ENCODE measurements at places on chromosomes 2 and 18.

GRCh38 chr2:197804758-197805714 is 643 bp downstream of the PLCL1 start:
- peak; percentile 49 for DNase-seq

DNA sequence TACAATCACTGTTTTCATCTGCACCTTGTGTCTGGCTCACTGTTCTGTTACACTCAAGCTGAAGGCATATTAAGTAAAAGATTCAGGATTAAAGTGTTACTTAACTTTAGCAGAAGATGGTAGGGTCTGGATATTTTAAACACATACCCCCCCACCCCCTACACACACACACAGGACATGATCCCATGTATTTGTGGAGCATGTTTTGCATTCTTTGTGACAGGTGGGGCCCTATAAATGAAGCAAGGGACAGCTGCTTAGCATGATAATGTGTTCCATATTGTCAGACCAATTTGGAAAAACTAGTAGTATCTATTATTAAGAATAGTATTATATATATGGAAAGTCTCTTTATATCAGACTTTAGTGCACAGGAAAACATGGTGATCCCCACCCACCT is 335.2 kb upstream of the TNP1 start:
- DNase-seq = no peak

DNA sequence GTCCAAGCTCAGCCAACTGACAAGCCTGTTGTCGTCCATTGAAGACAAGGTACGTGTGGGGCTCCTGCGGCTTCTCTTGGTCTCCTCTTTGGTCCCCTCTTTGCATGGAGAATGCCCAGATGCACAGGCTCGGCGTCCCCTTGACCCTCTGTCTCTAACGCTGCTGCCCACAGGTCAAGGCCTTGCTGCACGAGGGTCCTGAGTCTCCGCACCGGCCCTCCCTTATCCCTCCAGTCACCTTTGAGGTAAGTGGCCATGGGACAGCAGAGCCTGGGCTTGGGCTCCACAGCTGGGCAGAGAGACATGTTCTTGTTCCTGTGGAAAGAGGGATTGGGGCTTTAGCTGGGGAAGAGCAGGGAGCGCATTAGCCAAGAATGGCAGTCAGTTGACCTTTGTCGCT is 86.1 kb downstream of the INPP5D start:
- no peak for DNase-seq

- no peak for DNase-seq
Observed at GRCh38 chr2:82007071-82007664, 1702.6 kb upstream of the LRRTM1 start.

GRCh38 chr2:118686346-118686745 is 161.1 kb downstream of the EN1 start:
- DNase-seq = no peak

DNA sequence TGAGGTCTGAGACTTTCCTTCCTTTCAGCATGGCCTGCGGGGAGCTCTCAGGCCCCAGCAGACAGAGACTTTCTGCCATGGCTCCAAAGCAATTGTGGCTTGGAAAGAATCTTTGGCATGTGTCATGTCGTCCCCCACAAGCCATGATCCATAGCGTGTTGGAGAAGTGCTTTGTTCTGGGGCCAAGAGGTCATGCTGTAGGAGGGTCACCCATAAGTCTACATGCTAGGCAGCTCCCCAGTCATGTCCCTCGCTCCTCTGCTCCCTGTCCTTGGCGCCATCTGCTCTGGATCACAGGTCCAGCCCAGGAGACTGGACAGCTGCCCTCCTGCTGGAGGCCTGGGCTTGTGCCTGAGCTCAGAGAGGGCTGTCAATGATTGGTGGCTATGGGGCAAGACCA is 78.8 kb upstream of the LCLAT1 start:
- DNase-seq = no peak

DNA sequence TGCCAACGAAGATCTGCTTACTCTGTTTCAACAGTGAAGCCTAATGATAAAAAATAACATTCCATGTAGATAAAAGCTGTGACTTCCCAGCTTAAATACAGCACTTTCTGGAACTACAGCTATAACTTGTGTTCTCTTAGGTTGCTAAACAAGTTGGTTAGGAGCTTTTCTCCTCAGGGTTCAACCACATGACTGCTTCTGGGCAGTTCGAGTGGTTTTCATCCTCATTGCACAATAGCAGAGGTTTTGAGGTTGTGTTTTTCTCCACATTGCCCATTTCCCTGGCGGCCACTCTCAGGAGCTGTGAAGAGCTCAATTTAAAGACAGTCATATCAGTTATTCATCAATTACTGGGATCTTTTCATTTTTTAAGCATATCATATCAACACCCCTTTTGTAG is 102.2 kb upstream of the CYP1B1 start:
- no peak for DNase-seq

DNA sequence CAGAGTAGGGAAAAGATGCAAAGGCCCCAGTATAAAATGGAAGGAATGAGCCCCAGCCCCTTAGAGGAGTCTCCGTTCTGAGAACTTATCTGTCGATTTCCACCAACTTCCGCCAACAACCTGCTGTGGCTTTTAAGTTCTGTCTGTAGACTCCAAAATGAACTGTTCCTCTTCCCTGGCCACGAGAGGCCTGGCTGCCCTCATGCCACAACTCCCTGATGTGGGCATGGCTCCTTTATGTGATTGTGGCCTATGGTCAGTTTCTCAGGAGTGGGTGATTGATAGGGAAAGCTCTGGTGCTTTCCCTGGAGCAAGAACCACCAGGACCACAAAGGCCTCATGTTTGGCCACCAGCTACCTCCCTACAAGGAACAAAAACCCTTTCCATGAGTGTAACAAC is 18.8 kb upstream of the CD207 start:
- no peak for DNase-seq

DNA sequence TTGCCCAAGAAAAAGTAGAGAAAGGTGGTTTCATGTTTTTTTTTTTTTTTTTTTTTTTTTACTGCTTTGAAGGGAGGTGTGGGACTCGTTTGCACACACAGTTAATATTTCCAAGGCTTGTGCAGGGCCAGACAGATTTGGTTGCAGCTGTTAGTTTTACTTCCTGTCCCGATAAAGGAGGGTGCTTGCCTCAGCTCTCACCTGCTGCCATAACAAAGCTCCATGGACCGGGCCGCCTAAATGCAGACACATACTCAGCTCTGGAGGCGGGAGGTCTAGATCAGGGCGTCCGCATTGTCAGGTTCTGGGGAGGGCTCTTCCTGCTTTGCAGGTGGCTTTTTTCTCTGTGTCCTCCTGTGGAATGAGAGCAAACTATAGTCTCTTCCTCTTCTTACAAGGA is 69.9 kb downstream of the ODC1 start:
- no peak for DNase-seq

GRCh38 chr2:47486841-47487497 is 84.0 kb downstream of the MSH2 start:
- DNase-seq = peak; percentile 37

DNA sequence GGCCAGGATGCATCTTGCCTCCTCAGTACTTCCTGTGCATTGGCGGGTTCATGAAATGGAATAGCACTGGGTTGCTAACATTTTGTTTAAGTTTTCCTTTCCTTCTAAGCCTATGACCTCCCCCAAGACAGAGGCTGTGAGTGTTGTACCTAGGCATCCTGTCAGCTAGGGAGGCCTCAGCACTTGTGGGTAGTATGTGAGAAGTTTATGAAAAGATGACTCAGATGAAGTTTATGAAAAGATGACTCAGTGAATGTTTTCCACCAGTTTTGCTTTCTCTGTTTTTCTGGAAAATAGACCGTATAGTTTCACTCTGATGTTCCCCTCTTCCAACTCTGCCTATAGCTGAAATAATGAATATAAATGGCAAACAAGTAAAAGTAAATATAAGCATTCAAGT is 412.9 kb downstream of the TMEM182 start:
- no peak for DNase-seq

DNA sequence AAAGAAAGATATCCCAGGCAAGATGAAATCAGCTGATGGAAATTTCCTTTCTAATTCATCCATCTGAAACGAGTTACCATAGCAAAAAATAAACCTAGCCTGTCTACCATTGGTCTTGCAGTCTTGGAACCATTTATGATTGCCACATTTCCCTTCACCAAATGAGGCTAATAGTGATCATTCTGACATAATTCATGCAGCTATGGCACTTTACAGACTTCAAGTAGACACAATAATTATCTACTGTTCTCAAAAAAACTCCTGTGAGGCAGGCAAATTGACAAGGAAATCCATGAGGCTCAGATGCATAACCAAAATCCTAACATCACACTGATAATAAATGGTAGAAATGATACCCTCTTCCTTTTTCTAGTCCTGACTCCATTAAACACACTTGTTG is 1669.7 kb upstream of the LRRTM1 start:
- no peak for DNase-seq

DNA sequence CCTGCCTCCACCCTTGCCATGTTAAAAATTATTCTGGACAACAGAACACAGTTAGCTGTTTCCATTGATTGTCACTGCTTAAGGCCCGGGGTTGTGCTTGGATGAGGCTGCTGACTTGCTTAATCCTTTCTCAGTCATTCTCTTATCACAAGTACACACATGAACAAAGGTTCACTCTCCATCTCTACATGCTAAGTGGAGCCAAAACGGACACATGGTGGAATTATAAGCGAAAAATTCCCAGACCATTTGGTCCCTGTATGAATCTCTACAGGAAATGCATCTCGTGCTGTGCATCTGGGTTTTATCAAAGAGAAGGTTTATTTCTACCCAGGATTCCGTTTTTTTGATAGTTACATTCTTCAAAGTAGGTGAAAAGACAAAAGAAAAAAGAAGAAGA is 177.5 kb upstream of the ETAA1 start:
- no peak for DNase-seq

DNA sequence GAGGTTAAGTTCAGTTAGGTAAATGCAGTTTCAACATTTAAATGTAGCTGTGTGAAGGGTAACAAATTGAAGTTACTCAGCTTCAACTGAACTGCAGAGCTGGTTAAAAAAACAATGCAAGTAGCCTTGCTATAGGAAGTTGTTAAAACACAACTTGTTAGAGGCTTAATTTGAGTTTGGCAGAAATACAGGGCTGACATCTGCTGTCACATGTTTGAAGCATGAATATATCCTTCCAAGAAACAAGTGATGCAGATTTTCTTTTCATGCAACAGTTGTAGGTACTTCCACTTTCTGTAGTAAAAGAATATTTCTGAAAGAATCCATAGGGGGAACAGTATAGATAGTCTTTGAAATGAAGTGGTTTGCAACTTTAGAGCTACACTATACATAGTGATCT is 208.7 kb upstream of the RASGRP3 start:
- no peak for DNase-seq

DNA sequence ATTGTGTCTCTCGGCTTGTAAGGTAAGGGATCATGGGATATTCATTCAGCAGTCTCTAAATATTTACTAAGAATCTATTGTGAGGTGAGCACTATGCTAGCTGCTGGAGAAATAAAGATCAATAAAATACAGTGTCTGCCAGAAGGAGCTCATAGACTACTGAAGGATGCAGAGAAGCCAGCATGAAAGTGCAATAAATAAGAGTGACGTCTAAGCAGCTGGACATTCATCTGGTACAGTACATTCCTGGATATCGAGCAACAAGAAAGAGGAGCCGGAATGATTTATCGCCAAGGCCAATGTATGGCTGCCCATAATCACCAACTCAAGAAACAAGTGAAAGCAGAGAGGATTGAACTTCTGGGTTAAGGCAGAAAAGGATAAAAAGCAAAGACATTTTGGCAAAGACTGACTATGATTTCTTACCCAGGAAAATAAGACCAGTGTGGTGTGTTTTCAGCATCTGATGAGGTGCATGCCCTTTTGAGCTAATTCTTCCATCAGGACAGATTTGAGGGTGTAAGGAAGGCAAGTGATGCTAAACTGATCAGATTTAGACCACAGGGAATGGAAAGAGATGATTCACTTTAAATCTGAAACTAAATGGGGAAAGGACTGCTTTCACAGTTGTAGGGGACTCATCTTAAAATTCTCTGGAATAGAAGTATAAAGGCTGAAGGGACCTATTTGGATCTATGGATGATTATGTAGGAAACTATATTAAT is 18.7 kb upstream of the LMAN1 start:
- peak; percentile 32 for DNase-seq

- DNase-seq = no peak
Observed at GRCh38 chr2:240326886-240327285, 108.6 kb upstream of the GPC1 start.

- DNase-seq = no peak
Observed at GRCh38 chr18:30684825-30685481, 357.6 kb downstream of the DSC3 start.

DNA sequence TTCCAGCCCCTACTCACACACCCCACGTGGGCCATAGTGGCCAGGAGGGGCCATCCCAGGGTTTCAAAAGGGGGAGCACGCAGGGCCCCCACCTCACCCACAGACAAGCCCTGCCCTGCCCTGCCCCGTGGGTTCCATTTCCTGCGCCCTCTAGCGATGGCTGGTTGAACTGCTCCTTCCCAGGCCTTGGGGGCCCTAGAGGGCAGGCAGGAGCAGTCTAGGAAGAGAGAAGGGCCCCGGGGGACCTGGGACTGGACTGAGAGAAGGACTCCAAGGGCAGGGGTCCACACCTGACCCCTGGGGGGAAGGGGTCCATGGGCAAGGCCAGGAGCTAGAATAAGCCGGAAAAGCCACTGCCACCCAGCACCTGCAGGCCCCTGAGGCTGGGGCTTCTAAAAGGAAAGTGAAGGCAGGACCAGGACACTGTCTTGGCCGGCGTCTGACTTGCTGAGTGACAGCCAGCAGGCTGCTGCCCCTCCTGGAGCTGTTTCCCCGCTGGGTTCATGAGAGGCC is 10.1 kb downstream of the CYP26B1 start:
- DNase-seq = no peak

DNA sequence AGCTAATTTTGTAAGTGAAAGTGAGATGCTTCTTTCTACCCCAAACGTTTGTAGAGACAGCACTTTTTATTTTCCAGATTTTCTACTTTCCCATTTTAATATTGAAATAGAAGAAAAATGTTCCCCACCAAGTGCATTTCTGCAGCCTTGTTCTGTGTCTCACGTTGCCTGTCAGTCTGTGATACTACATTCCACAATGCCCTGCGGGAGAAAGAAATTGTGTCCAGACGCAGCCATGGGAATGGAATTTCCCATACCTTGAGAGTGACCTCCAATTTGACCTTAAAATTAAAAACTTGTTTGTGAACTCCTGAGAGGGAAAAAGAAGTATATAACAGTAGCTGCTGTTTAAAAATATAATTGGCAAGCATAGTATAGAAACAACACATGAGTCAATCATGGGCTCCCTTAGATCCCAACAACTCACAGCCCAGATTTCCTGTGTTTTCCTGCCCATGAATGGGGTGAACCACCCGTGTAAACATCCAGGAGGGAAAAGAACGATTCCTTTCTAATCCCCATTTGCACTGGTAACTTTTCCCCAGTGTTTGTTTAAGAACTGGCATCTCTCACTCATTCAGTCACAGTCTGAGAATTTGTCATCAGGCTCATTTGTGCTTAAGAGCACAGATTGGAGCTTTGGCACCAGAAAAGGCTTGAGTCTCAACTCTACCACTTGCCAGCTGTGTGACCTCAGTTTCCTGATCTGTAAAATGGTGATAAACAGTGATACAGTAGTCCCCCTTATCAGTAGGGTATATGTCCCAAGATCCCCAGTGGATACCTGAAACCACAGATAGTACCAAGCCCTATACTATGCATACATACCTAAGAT is 166.1 kb upstream of the ZNF521 start:
- no peak for DNase-seq

GRCh38 chr2:168237741-168238140 is 9.7 kb downstream of the STK39 start:
- DNase-seq = no peak

Data from spinal cord (tissue), 10 donors.